ENCODE measurements at places on chromosomes 7 and 10. TPM values are rescaled to one million over a fixed set of nuclear protein-coding genes. Genes with fewer than 3 reads are reported as not detected.
A peak's percentile ranks its signal among the peaks of the same experiment; 100 is the strongest.

- DNase-seq: no peak
Measured at GRCh38 chr10:44471410-44471809, 86.5 kb upstream of the CXCL12 start.

The PRRT4 gene
- not detected for polyA plus RNA-seq

The CLCN1 gene
- not detected for polyA plus RNA-seq

The PNLIPRP3 gene
- not detected for polyA plus RNA-seq

The POM121C gene
- polyA plus RNA-seq: 6.0 TPM

- no peak for DNase-seq
Measured at GRCh38 chr7:110142939-110143526, 947.9 kb upstream of the LRRN3 start.

DNA sequence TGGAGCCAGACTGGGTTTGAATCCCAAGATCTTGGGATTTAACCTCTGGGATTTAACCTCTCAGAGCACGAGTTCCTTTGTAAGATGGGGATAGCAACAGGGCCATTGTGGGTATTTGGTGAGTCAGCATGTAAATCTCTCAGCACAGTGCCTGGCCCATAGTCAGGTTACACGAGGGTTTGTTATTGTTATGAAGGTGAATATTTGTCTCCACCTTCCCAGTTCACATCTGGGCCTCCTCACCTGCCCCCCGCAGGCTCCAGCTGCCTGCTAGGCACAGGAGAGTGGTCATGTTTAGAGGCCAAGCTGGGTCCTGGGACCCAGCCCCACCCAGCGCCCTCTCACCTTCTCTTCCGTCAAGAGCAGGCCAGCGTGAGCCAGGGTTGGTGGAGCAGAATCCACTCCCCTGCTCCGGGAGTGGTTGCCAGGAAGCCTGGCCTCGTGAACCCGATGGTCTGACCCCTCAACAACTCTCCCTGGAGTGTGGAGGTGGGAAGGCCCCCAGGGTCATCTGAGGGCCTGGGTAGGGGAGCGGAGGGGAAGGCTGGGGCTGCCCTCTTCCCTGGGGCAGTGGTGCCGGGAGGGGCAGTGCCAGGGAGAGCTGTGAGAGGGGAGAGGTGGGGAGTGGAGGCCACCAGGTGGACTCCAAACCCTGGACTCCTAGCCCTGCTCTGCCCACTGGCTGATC lies 26.0 kb downstream of the FAM241B start:
- DNase-seq: no peak

DNA sequence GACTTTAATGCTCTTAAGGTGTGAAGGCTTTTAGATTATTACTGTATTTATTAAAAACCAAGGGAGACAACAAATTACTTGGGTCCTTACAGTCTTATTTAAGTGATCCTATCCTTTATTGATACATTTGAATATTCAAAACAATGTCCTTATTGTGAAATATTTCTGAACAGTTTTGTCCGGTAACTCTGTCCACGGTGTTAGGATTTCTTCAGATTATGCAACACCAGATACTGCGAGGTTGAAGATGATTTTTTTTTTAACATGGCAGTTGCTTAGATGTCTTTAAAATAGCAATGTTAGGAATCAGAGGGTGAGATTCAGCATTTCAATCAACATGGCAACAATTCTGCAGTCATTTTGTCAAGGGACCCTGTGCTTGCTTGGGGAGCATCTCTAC lies 176.5 kb downstream of the CSTF2T start:
- DNase-seq: no peak

- DNase-seq: no peak
Measured at GRCh38 chr7:42208572-42208971, 28.4 kb downstream of the GLI3 start.

DNA sequence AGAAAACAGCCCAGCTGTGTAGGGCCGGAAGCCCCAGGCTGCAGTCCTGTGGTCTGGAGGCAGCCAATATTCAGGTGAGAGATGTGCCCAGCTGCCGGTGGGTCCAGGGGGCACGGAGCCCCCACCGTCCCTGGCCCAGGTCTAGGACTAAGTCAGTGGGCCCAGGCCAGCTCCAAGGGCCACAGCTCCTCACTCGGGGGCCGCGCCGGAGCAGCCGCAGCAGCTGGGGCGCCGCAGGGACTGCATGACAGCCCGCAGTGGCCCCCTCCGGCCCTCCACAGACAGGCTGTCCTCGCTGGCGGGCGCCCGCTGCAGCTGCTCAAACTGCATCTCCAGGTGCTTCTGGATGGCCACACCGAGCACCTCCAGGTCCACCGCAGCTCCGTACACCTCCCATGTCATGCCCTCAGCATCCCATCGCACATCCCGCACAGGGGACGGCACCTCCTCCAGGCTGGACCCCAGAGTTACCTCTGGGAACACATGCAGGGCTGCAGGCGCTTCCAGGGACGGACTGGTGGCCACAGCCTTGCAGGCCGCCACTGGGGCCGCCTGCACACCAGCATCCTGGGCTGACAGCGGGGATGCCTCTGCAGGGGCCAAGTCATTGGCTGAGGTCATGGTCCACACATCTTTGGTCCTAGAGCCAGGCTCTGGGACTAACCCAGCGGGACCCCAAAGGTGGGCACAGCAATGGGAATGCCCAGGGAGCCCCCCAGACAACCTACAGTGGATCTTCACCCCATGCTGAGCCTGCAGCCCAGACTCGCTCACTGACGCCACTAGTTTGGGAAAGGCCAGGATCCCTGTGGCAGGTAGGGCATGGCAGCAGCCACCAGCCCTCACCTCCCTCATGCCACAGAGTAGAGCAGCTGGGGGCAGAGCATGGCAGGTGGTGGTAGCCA lies 7.0 kb downstream of the GPRIN2 start:
- DNase-seq: peak; percentile 68

GRCh38 chr10:126468467-126468866 lies 80.2 kb upstream of the ADAM12 start:
- no peak for DNase-seq

GRCh38 chr10:49760789-49761188 lies 1.3 kb downstream of the OGDHL start:
- no peak for DNase-seq

GRCh38 chr7:134757938-134758337 lies 21.5 kb upstream of the CALD1 start:
- DNase-seq: no peak

The AKR1C2 gene
- 52.3 TPM for polyA plus RNA-seq

The HABP2 gene
- not detected for polyA plus RNA-seq

The JCAD gene
- 4.4 TPM for polyA plus RNA-seq

- no peak for DNase-seq
Measured at GRCh38 chr7:74344786-74345185, 55.6 kb downstream of the CLIP2 start.

The SLC13A4 gene
- 0.12 TPM for polyA plus RNA-seq

DNA sequence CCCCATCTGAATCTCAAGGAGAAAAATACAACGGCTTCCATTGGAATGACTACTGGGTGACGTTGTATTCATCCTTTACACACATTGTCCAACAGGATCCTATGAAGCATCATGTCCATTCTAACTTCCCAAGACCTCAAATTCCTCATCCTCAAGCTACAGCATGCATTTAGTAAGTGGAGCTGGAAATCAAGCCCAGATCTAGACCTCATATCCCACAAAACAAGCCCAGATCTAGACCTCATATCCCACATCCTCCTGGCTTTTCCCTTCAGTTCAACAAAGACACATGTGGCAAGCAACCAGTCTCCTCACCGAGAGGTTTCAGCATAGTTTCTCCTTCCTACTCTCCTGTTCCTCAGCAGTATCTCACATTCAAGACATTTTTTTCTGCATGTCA lies 12.2 kb downstream of the IGF2BP3 start:
- DNase-seq: no peak

- peak; percentile 66 for DNase-seq
Measured at GRCh38 chr7:130486114-130486953, 5.6 kb upstream of the MEST start.

The RAB19 gene
- polyA plus RNA-seq: 3.0 TPM

- DNase-seq: peak; percentile 50
Measured at GRCh38 chr7:6656413-6656812, 19.3 kb downstream of the ZNF316 start.

The SEMA3E gene
- polyA plus RNA-seq: 0.51 TPM

The ZFYVE27 gene
- 42.2 TPM for polyA plus RNA-seq

The FFAR4 gene
- polyA plus RNA-seq: 8.4 TPM

- DNase-seq: no peak
Measured at GRCh38 chr7:4154882-4155535, 527.1 kb upstream of the FOXK1 start.

DNA sequence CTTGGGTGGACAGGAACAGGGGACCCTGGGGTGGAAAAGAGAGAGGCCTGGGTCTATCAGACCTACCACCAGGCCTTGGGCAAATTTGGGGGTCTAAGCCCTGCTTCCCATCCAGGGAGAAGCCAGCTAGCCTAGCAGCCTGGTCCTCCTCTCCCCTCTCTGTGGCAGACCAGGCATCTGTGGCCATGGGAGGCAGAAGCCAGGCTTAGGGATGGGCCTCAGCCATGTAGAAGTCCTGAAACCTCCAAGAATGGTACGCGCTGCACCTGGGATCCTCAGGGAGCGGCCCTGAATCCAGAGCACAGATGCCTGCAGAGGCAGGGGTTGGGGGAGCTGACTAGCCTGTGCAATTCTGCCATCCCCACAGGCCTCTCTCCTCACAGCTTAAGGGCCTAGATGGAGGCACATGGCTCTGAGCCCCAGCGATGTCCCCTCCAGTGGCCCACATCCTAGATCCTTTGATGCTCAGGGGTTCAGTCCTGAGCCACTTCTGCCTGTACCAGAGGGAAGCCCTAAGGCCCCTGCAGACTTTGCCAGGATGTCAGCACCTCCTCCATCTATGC lies 21.2 kb downstream of the GRID1 start:
- DNase-seq: peak; percentile 53

DNA sequence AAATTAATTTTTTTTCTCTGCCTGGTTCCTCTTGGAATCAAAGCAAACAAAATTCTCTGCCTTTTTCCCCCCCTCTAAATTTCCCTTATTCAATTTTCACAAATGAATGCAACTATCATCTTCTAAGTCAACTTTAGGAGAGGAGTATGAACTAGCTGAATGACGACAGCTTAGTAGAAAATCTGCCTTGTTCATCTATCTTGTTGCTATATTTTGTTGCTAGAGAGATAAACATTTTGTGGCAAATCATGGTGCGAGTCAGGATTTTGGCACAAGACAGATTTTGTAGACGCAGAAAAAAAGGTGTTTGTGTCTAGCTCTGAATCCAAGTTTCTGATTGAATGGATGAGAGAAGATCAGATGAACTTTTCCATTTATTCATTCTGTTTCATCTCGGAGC lies 81.0 kb upstream of the FZD8 start:
- DNase-seq: no peak

DNA sequence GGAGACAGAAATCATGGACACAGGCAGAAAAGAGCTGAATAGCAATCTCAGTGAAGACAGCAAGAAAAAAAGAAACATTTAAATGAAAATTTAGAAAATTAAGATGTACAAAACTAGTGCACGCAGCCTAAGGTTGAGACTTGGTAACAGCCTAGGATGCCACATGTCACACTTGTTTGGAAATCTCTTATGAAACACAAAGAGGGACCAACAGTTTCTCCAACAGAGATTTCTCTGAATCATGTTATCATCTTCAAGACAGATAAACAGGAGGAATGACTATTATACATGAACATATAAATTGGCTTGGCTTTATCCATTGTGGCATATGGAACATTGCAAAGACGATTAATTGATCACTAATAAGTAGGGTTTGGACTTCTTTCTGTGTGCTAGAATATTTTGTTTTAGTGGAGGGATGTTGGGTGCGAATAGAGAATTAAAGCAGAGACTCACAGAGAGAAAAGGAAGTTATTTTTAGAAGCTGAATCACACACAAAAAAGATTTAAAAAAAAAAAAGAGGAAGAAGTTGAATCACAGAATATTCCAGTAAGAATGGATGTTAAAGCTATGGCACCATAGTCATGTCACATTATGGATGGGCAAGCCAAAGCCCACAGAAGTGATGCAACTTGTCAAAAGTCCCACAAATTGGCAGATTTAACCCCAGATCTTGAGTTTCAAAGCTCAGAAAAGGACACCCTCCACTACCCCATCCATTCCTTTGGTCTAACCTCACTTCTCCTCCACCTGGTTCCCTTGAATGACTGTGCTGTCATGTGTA lies 91.6 kb downstream of the MYOF start:
- DNase-seq: no peak

GRCh38 chr7:30797176-30798040 lies 26.2 kb downstream of the MINDY4 start:
- DNase-seq: no peak

DNA sequence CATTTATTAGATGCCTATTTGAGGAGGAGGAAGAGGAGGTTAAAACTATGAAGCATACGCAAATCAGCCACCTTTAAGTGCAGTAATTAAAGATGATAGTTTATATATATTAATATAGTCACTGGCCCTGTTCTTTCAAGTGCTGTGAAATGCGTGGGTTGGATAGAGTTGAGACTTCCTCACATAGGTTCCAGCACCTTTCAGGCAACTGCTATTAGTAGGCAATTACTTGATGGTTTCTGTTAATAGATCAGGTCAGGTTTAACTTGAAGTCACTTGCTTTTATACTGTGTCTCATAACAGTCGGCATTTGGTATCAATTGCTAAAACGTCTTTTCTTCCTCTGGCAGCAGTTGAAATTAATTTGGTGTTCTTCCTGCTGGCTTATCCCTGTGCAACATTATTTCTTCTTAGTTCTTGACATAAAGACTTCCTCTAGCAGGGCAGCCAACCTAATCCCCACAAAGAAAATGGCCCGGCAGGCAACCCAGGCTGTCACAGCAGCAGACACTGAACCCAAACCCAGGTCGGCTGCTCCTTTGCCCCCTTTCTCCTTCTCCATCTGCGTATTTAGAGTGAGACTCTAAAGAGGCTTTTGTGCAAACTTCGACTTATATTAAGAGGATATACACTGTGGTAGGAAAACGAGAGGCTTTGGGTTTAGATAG lies 35.3 kb upstream of the BET1 start:
- DNase-seq: no peak

DNA sequence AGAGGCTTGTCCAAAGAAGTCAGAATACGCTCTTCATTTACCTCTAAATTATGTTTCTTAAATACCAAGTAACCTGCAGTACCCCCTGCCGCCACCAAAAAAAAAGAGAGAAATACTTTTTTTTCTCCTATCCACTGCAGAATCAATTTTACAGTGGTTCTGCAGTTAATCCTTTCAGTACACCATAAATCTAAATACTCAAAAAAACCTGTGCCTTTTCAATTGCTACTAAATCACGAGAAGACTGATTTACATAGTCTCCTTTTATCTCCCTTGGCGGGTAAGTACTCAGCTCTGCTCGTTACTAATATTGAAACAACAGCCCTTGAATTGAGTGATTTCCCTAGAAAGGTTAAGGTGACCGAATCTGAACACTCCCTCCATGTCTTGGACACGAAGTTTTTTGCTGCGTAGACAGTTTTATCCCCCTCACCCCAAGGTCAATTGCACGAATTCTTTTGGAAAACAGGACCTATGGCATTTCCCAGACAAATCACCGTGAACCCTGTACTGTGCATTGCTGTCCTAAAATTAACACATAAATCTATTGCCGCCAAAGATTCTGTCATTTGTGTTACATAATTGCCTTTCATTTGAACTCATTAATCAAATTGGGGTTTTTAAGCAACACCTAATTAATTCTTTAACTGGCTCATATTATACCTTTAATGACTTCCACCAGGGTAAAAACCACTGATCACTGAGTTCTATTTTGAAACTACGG lies 512 bp upstream of the VIM start:
- no peak for DNase-seq

GRCh38 chr10:82529062-82529461 lies 654.1 kb downstream of the NRG3 start:
- DNase-seq: no peak

Data from sigmoid colon (tissue), 7 donors.